ENCODE measurements at places on chromosomes 16 and 17.

DNA sequence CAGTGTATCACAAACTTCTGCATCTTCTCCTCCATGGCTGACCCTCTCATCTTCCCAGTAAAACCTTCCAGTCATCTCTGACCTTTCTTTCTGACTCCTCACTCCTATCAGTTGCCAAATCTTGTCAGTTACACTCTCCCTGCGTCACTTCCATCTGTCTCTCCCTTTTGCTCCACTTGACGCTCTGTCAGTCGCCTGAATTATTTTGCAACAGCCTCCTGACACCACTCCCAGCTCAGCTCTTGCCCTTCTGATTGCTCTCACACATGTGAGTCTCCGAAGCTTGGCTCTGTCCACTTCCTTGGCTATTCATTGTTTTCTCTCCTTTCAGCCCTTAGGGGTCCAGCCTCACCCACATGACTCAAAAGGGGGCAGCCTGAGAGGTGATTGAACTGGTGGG is 27.7 kb downstream of the DHRS7C start:
- no peak for DNase-seq

GRCh38 chr16:55701442-55702319 is 45.9 kb downstream of the SLC6A2 start:
- peak; percentile 12 for DNase-seq

GRCh38 chr16:82655072-82655714 is 28.4 kb downstream of the CDH13 start:
- DNase-seq = peak; percentile 89

DNA sequence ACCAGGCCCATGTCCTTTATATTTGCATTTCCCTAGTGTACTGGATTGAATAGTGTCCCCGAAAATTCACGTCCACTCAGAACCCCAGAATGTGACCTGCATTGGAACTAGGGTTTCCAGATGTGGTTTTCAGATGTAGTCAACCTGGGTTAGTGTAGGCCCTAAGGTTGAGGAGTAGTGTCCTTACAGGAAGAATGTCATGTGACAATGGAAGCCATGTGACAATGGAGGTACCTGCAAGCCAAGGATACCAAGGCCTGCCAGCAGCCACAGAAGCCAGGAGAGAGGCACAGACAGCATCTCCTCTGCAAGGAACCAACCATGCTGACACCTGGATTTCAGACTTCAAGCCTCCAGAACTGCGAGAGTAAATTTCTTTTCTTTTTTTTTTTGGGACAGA is 5.2 kb upstream of the PRR15L start:
- DNase-seq = no peak

- DNase-seq = no peak
Observed at GRCh38 chr16:2228161-2228824, 4.9 kb downstream of the E4F1 start.
